ENCODE measurements at places on chromosomes 16 and 17. TPM values are rescaled to one million over a fixed set of nuclear protein-coding genes. Genes with fewer than 3 reads are reported as not detected.

TEKT3 gene
- total RNA-seq, result 2.2 TPM

ETV4 gene
- total RNA-seq, result 2.2 TPM

DNA sequence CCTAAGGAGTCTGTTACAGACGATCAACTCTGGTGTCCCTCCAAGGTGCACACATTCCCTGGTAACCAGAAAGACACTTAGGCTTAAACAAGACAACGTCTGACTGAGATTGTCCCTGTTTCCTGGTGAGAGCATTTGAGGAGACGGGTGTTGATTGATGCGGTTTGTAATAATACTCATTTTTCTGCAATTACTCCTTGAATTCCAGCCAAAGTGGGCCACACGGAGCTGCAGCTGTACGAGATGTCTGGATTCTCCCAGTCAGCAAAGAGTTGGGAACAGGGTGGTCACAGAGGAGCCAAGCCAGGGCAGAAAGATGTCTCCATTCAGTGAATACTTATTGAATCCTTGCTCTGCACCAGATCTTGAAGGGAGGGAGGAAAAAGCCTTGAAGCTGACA lies 30.9 kb upstream of the CES5A start:
- no peak for DNase-seq

GRCh38 chr16:4700380-4700996 lies 7.1 kb downstream of the NUDT16L1 start:
- DNase-seq, result no peak

DNA sequence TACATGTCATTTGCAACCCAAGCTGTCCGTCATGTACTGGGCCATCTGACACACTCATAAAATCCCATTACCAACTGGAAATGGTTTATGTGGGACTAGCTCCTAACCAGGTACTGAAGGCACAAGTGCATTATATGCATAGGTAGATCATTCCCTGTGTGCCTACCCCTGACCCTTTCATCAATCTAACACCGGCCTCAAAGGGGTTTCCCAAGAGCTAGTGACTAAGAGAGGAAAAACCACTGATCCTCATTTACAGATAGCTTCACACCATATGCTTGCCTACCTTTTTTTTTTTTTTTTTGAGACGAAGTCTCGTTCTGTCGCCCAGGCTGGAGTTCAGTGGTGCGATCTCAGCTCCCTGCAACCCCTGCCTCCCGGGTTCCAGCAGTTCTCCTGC lies 449.8 kb downstream of the SLC39A11 start:
- no peak for DNase-seq

ZFP3 gene
- 7.1 TPM for total RNA-seq

DNA sequence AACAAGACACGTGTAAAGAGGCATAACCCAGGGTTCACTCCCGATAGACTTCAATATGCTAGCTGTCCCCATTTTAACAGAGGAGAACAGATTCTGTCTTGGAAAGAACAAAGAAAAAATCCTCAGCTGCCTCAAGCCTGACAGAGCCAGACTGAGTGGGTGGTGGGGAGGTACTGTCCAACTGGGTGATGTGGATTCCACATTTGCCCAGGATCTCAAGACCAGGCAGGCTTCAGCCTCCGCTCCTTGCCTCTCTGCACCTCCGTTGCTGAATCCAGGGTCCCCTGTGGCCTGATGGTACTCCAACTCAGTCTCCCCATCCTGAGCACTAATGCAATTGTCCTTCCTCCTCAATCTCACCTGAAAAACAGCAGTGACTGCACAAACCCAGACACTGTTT lies 163.8 kb downstream of the GSG1L start:
- no peak for DNase-seq

- no peak for DNase-seq
Measured at GRCh38 chr16:88988980-88989811, 12.2 kb upstream of the CBFA2T3 start.

DNA sequence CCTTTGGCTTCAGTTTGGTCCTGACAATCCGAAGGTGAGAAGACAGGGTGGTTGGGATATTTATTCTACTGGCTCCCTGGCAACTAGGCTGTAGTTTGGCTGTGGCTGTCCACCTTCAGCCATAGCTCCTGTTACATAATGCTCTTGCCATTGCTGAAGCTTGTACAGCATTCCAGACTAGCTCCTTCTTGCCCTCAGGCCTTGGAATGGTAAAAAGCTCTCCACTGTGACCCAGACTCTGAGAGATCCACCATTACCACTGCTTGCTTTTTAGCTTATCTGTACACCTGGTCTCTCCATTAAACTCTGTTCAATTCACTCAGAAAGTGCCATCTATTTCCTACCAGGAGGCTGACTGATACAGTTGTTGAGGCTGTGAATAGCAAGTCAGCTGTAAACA lies 231.8 kb upstream of the MON1B start:
- no peak for DNase-seq

MYH2 gene
- 0.06 TPM for total RNA-seq

GRCh38 chr16:20875355-20875650 lies 24.9 kb downstream of the DCUN1D3 start:
- DNase-seq, result no peak

- DNase-seq, result peak; percentile 31
Measured at GRCh38 chr17:50194934-50195865, 6.2 kb downstream of the COL1A1 start.

GRCh38 chr16:13852827-13853226 lies 67.1 kb upstream of the ERCC4 start:
- no peak for DNase-seq

DNA sequence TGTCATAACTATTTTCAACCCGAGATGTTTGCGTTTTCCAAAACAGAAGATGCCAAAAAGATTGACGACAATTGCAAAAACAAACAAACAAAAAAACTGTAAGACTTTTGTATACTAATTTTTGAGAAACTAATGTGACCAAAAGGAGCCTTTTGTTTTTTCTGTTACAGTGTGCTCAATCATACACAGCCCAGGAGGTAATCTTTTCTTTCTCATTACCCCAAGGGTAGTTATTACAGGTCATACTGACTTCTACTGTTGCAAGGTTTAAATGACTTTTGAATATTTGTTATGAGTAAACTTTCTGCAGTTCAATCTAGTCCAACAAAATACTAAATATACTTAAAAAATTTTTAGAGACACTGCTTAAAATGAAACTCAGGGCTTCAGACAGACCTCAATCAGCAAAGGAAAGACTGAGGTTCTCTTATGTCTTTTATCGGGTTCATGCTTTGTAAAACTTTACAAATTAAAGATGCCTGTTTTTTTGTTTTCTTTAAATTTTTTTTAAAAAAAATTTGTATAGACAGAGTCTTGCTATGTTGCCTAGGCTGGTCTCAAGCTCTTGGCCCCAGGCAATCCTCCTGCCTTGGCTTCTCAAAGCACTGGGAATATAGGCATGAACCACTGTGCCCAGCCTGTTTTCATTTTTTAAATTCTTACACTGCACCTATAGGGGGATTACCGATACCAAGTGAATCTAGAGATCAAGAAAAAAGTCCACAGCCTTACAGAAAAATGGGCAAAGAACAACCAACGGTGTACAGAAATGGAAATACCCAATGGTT lies 47.6 kb downstream of the SPOP start:
- no peak for DNase-seq

CMTM1 gene
- total RNA-seq, result 8.1 TPM

- no peak for DNase-seq
Measured at GRCh38 chr17:49829026-49829425, 18.8 kb downstream of the TAC4 start.

DNA sequence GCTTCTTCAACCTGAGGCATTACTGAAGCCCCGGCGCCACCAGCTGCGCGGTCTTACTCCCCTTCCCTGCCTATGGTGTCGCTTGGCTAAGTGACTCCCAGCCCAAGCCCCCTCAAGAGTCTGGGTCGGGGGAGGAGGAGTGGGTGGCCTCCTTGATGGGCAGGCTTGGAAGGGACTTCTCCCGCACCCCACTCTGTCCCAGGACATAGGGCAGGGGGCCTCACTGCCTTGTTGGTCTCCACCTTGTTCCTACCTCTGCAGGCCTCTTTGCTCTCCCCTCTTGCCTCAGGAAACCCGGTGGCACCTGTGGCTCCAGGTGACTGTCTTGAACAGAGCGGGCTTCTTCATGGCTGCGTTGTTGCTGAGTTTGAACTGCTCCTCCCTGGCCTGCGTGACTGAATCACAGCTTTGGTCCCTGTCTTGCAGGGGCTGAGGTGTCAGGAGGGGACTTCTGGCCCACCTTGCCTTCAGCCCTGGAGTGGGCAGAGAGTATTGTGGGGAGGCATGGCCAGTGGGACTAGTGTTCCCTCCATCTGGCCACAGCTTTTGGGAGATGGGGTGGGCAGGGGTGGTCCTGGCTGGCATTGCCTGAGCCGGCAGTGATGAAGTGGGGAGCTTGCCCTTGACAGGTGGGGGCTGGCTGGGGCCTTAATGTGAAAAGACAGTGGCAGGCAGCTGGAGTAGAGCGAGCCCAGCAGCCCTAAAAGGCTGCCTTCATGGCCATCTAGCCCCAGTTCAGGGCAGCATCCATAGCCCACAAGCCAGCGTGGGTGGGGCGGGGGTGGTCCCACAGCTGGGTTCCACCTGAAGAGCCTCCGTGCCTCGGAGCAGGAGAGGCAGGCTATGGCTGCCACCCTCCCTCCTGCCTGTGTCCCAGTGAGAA lies 7.3 kb downstream of the CBX2 start:
- peak; percentile 40 for DNase-seq

GRCh38 chr17:12438813-12439586 lies 226.7 kb upstream of the MYOCD start:
- no peak for DNase-seq

Data from lower lobe of right lung (tissue), 2 donors.